T-cell (primary cell): ENCODE measurements at places on chromosomes 2 and 18.
A peak's percentile ranks its signal among the peaks of the same experiment; 100 is the strongest.

DNA sequence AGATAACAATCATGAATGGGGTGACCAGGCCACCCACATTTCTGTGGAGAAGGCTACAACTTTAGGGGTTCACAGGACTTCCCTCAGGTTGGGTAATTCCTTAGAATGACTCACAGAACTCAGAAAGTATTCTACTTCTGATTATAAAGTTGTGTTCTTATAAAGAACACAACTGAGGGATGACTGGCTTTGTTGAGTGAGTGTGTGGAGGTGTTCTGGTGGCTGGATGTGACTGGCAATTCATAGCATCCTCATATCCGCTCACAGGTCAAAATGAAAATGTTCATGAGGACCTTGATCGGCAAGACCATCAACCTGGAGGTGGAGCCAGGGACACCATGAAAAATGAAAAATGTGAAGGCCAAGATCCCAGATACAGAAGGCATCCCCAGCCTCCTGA, 143.3 kb upstream of the CAB39 start:
- DNase-seq: no peak

GRCh38 chr2:45141883-45142866, 132.9 kb upstream of the SIX2 start:
- DNase-seq: no peak

DNA sequence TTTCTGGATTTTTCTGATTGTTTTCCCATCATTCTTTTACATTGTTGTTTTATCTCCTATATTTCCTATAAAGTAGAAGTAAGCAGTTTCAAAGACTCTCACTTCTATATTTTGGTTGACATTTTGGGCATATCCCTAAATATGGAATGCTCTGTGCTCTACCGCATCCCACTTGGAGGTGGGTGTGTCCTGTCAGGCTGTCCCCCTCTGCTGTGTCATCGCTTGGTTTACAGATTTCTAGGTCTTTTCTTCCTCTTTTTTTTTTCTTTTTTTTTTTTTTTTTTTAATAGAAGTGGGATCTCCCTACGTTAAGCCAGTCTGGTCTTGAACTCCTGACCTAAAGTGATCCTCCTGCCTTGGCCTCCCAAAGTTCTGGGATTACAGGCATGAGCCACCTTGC, 13.3 kb downstream of the DGKD start:
- no peak for DNase-seq

- DNase-seq: no peak
These were observed 83.8 kb upstream of the TMEM17 start for GRCh38 chr2:62589691-62590356.

DNA sequence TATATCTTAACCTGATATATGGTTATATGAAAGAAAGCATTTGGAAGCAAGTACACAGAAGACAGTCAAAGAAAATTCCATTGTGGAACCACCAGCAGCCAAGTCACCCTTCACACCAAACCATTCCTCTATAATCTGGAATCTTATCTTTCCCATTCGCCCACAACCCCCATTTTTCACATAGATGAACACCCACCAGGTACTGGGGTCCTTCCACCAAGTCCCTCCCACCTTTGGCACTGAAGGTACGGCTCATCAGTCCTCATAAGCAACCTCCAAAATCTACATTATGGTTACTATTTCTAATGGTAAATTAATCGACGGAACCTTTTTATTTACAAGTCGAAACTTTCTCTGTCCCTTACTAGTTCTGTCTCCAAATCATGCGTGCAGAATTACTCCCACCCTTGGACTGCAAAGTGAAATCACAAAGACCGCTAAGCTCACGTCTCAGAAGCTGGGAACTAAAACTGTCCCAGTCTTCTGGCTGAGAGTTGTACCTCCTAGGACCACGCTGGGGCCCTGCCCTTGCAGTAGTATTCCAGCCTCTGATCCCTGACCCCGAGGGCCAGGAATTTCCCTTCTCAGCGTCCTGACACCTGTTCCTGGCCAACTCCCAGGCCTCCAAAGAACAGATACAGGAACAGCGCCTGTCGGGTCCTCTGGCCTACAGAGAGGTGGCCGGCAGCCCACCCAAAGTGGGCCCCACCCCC, 702 bp downstream of the OLA1 start:
- no peak for DNase-seq

GRCh38 chr2:179096090-179096489, 46.2 kb upstream of the CCDC141 start:
- DNase-seq: peak; percentile 33

DNA sequence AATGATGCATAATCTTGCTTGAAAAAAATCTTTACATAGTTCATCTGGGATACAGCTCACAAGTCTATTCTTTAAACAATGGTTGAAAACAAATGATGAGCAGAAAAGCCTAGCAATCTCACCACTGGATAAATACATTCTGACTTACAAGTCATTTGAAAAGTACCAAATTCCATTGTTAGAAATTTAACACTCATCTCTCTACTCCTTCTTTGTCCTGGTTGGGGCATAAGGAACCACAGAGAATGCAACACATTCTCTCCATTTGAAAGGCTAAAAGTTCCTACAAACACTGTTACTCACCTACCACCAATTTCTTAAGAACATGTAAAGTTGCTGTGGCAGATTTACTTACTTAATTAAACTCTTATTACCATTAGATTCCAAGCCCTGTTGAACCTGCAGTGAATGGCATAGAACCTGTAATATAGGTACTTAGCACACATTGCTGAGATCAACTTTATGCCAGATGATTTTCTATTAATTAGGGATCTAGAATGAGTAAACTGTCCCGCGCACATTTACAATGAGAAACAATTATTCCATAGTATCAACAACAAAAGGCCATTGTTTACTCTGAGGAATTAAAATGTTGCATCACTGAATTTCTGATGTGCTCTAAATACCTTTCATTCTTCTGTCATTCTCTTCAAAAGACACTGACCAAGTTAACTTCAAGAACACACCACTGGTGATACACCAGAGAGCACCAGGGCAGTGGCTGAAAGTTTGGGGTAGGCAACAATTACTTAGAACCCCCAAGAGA, 69.6 kb downstream of the CABYR start:
- DNase-seq: no peak

DNA sequence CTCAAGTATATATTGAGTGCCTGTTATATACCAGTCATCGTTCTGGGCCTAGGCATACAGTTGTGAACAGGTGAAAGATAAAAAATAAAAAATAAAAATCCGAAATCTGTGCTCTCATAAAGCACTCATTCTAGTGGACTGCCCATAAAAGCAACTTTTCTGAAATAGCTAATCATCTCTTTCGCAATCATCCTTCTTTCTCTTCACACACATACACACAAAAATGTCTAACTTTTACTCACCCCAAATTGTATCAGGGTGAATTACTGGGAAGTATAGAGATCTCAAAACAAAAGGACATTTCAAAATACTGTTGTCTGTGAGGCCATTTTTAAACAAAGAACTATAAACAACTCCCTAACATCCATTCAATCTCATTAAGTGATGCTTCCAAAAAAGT, 29.6 kb upstream of the ORC2 start:
- no peak for DNase-seq

DNA sequence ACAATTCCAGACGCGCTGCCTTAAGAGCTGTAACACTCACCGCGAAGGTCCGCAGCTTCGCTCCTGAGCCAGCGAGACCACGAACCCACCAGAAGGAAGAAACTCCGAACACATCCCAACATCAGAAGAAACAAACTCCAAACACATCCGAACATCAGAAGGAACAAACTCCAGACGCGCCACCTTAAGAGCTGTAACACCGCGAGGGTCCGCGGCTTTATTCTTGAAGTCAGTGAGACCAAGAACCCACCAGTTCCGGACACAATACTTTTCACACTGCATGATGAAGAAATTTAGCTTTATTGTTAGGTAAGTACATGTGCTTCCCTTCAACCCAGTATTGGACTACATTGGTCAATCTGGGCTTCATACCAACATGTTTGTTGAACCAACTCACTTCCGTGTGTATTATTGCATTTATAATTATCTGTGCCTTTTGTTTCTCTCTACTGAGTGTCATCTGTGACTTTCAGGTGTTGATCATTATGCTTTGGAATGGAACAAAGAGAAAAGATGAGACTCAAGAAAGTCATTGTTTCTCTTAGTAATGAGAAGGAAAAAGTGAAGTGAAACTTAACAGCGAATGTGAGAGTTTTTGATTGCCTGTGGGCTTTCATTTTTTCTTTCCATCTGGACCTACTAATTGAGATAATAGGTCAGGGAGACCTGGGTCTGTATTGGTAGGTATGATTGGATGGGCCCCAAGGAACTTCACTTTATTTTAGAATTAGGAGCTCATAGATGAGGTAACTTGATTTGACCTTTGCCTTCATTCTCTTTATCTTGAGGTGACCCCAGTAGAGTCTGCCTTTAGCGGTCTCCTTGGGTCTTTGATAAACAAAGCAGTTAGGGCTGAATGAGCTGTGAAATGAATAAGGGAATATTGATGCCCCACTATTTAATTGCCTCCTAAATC, 76.1 kb upstream of the CAVIN2 start:
- DNase-seq: no peak
